PC-3 (cell line): ENCODE measurements at places on chromosomes 4 and X.

DNA sequence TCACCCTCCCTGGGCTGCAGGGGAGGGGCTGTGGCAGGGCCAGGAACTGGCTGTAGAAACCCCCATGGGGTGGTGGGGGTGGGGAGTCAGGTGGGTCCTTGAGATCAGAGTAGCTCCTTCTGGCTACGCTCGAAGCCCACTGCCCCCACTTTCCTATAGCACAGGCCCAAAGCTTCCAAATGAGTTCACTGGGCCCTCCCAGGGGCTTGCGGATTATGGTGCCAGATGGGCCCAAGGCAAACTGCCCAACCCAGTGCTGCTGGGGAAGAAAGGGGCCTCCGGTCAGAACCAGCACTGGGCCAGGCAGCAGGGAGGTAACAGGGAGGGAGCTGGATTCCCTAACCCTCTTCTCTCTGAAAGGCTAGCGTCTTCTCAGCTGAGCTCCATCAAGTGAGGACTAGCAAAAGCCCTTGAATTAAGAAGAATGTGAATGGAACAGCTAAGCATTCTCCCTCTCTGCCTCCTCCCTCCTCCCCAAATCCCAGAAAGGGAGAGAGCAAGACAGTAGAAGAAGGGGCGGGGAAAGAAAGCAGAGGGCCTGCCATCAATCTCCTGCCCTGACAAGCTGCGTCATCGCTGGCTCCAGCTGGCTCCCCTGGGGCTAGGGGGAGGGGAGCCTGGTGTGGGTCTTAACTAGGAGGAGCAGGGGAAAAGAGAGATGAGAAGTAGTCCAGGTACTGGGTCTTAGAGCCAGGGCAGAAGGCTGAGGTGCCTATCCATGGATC, 34.7 kb downstream of the FRMPD3 start:
- no peak for DNase-seq

DNA sequence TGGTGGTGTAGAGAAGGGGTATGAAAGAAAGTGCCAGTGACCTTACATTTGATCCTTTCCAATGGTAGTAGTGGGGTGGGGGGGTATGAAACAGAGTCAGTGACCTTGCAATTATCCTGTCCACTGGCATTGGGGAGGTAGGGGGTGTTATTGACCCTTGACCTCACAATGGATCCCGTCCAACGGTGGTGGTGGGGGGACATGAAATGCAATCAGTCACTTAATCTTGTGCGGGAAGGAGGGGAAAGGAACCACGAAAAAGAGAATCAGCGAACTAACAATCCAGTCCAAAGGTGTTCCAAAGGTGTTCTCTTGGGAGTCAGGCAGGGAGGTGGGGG, 619 bp upstream of the PDK3 start:
- DNase-seq = no peak

DNA sequence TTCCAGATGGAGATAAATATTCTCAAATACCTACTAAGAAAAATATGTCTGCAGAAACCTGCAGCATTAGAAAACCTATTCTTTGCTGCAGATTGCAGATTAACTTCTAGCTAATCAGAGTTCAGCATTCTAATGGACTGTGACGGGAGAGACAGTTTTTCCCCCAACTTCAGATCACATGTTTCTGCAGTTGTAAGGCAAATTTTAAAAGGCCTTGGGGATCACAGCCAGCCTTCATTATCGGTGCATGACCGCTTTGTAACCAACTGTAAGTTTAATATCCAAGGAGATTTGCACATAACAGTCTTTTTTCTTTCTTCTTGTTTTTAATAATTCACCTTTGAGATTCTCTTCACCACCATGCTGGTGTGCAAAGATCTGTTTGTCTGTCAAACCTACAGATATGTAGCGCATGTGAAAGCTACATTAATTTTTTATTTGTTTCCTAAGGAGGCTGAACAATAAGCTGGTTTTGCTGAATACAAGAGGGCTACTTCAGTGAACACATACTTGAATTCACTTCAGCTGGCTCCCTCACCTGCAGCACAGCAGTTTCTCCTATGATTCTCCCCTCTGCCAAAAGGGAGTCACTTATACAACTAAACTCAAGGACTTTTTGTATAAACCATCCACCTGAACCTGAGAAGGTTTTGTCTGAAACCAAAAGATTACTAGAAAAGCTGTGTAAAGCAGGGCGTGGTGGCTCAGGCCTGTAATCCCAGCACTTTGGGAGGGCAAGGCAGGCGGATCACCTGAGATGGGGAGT, 488.5 kb downstream of the RPA4 start:
- DNase-seq = no peak

DNA sequence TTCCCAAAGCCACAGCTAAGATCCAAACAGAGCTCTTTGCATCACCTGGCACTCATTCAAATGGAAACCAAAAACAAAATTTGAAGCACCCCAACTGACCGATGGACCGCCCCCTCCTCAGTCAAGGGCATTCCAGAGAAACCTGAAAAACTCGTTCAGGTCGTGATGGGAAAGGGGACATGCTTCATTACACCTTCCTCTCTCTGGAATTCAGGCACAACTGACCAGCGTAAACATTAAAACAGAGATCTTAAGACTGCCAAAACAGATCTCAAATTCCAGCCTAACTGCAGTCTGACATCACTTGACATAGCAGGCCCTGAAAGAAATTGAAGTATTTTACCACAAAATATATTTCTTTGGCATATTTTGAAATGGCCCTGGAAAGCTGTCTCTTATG, 28.5 kb downstream of the PTTG2 start:
- DNase-seq = peak; percentile 51

GRCh38 chr4:76546327-76546726, 111.3 kb downstream of the SHROOM3 start:
- DNase-seq = peak; percentile 57

GRCh38 chrX:21747558-21747957, 10.4 kb downstream of the SMPX start:
- DNase-seq = no peak

DNA sequence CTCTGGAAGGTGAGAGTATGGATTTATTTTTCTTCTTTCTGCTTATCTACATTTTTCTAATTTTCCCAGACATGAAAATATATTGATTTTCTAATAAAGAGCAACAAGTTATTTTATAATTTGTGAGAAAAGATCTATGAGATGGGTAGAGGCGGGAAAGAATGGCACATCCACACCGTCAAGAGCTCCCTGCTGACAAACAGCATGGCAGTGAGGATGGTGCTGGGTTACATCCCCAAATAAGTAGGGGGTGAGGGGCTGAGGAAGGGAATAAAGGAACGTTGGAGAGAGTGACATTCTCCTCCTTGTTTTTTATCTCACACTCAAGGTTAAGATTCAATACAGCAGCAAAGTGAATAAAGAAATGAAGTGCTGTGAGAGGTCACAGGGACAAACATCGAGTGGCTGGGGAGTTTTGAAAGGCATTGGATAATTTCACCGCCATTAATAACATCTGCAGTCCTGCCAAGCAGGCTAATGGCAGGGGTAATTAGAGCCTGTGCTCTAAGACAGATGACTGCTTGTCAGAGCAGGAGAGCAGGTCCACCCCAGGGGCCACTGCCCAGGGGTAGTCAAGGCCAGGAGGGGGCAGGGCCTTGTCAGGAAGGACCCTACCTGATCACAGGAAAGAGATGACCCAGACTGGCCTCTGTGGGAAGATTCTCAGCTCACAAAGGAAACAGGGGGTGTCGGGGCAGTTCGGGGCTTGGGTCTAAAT, 323.8 kb downstream of the FBXW7 start:
- no peak for DNase-seq

DNA sequence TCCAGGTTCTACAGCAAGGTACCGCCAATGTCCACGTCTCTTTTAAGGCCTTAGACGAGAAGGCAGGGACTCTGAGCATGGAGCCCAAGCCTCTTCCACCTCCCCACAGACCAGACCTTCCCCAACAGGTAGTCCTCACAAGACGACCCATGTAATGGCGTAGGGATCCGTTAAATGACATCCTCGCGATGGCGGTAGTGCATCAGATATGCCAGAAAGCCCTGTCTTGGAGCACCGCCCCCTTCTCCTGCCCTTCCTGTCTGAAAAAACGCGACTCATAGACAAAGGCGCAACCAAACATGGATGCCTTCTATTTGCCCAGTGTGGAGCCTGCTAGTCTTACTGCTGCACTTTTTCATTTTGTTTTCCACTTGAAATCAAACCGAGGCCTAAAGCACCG, 185.4 kb downstream of the OR13H1 start:
- no peak for DNase-seq

- DNase-seq = peak; percentile 26
These were observed 792 bp downstream of the PPID start for GRCh38 chr4:158722291-158722916.

- no peak for DNase-seq
These were observed 105.0 kb downstream of the TGIF2LX start for GRCh38 chrX:90026730-90027129.

DNA sequence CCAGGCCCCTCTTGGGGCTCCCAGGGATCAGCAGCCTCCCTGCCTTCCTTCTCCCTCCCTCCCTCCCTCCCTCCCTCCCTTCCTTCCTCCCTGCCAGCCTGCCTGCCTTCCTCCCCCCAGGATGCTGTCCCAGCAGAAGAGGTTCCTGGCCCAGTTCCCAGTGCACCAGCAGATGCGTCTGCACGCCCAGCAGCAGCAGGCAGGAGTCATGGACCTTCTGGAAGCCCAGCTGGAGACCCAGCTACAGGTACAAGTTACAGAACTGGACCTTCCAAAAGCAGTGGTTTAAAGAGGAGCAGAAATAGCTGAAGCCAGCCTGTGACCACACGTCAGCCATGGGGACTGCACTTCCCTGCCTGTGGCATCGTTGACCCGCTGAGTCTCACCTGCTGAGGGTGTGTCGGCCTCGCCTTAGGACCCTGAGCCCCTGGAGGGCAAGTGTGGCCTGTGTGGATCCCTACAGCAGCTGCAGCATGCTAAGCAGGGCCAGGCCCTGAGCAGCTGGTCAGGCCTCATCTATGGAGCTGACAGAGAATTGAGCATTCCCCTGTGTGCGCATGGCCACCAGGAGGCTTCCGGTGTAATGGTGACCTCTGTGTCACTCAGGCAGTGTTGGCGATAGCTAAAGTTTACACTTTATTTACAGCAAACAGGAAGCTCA, 84.7 kb downstream of the CRMP1 start:
- no peak for DNase-seq

- DNase-seq = no peak
These were observed 191.0 kb downstream of the PRDM5 start for GRCh38 chr4:120731561-120731960.

DNA sequence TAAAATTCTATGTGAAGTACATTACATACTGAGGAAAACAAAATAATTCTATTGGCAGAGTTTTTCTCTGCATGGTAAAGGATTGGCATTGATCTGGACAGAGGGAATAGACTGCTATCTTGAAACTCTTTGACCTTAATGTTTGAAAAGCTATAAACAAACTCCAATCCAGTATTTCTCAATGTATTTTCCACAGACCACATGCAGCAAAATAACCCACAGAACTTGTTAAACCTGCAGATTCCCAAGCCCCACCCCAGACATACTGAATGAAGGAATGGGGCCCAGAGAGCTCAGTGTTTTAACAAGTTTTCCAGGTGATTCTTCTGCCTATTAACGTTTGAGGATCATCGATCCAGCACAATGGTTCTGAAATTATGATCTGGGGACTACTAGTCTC, 15.7 kb downstream of the RNF128 start:
- no peak for DNase-seq

GRCh38 chr4:41454423-41454822, 83.5 kb upstream of the LIMCH1 start:
- DNase-seq = no peak

- peak; percentile 31 for DNase-seq
These were observed 505.1 kb downstream of the PPARGC1A start for GRCh38 chr4:23384741-23385140.

DNA sequence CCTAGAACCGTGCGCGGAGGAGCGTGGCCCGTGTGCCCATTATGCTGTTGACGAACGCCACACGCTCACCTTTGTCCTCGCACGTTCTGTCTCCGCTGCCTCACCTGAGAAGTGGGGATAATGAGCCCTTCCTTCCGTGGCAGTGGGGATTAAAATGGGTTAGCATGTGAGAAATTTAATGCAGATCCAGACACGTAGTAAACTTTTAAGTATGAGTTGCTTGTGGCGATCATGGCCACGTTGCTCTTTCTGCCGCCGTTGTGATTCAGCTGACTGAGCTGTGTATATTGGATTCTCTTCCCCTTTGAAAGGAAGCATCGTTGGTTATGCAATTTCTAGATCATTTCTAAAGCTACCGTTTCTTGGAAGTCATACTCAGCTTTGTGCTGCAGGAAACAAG, 16.5 kb downstream of the TBC1D14 start:
- no peak for DNase-seq

DNA sequence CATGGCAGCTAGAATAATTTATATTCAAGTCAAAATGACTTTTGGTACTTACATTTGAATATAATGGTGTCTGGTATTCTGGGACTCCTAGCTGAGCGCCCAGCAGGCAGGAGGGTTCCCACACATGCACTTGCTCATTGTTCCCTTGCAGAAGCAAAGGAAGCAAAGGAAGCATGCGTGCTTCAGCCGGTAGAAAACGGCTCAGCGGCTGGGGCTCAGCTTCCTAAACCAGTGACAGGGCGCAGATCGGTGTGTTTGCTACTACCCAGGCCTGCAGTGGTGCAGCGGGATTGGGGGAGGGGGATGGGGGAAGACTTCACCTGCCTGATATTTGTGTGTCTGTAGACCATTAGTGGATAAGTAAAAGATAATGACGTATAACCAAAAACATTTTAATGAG, 978.3 kb upstream of the TENM3 start:
- no peak for DNase-seq
